H1 (cell line): ENCODE measurements at places on chromosomes 2 and 18.

DNA sequence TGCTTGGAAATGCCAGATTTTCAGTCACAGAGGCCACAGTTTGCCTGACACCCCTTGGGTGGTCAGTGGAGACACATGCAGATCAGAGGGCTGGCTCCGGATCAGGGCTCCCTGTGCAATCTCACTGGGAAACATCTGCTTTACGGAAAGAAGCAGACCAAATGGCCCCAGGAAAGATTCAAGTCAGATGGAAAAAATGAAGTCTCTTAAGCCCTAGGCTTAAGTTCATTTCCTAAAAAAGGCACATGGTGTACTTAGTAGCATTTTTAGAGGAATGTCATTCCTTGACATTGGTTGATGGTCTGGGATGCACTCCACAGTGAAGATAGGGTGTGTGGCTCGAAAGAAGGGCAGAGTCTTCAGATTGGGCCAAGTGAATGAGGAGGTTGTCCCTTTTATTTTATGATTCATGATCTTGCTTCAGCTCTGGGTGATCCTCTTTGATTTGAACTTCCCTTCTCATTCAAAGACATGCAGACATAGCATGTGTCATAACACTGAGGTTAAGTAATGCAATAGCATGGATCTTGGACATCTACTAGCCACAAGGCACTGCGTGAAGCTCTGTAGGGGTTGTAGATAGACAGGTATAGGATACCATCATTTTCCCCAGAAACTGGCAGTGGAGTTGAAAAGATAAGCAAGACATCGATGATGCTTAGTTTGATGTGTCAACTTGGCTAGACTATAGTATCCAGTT is 56.5 kb downstream of the KCNE4 start:
- DNase-seq: no peak

DNA sequence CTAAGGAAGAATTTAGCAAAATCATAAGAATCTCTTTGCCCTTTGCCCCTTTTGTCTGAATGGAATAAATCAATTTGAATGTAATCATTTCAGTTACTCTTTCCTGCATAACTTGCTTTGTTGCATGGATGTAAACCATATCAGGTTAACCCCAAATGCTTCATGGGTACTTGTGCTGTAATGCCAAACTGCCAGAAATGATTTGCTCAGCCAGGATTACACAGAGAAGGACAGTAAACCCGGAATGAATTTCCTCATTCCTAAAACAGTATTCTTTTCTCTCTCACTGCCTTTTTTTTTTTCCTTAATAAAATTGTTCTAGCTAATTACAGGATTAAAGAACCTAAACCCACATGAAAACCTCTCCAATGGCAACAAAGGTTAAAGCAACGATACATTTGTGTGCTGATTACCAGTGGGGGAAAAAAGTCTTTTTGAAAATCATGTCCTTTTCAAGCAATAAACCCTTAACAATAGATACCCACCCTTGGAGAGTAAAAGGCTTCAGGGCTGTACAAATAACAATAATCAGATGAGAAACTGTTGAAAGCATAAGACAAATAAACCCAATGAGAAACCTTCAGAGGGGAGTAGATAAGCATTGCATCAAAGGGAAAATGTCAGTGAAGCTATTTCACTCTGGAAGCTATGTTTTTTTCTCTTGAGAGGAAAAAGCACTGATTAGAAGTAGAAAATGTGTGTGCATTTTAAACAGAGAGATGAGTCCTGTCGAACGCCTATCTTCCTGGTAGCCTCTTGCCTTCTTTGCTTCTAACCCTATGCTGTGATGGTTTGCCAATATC is 275.3 kb downstream of the CDH2 start:
- no peak for DNase-seq

GRCh38 chr2:136025057-136025973 is 39.9 kb upstream of the DARS1 start:
- DNase-seq: peak; percentile 70

DNA sequence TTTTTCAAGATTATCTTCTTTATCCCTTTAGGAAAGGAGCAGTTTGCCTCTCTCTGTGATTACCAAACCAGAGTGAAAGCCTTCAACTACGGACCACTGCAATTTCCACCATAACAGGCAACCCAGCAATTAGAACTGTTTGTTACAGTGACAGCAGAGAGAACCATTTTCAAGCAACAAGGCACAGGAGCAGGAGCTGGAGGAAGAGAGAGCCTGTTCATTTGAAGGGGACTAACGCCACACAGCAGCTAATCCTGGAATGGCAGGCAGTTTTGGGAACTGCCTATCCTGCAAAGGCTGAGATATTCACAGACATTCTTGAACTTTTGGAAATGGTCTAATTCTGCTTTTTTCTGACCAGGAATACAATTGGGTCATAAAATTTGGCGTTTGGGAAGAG is 1541.9 kb upstream of the PIK3C3 start:
- peak; percentile 23 for DNase-seq

GRCh38 chr2:195495351-195495750 is 161.7 kb upstream of the SLC39A10 start:
- no peak for DNase-seq

GRCh38 chr2:35220461-35220860 is 1135.1 kb upstream of the CRIM1 start:
- no peak for DNase-seq
